ENCODE measurements at places on chromosomes 13 and 19.

GRCh38 chr13:71913717-71914116 is 46.7 kb upstream of the DACH1 start:
- DNase-seq = no peak

- DNase-seq = no peak
Observed at GRCh38 chr13:35838356-35838755, 292.8 kb downstream of the DCLK1 start.

DNA sequence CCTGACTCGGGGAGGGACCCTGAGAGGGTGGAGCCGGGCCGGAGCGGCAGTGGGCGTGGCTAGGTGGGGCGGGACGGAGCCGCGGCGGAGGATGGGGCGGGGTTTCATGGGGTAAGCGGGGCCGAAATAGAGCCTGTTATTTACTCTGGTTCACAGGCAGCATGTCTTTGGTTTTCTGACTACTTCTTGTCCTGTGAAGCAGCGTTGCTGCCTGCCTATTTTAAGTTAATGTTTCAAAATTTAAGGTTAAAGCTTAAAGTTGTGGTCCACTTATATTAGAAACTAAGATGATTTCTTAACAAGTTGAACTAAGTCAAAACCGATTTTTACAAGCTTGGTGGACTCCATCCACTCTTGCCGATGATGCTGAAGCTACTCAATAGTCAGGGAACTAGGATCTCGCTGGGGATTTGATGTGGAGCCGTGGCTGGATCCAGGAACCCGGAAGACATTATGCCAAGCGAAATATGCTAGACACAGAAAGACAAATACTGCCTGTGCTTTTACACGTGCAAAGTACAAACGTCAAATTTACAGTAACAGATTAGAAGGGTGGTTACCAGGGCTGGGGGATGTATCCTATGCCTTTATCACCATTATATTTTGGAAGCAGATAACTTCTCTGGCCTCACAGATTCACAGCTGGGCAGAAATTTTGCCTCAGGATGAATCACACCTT is 433 bp upstream of the ZNF616 start:
- DNase-seq = no peak

GRCh38 chr13:94454334-94454733 is 25.1 kb downstream of the DCT start:
- DNase-seq = no peak

DNA sequence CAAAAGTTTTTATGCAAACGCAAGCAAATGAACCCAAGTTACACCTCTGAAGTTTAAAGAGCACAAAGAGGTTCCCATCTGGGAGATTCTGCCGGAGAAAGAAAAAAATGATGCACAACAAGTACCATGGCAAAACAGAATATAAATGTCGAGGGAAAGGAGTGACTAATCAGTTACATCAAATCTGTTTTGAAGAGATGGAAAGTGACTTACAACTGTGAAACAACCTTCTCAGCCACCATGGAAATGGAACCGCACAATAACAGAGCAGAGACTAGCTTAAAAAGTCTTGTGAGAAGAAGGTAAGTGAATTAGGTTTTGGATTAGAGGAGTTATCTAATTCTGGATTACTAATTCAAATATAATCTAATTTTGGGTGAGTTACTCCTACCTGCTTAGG is 2.4 kb downstream of the HSPH1 start:
- no peak for DNase-seq

DNA sequence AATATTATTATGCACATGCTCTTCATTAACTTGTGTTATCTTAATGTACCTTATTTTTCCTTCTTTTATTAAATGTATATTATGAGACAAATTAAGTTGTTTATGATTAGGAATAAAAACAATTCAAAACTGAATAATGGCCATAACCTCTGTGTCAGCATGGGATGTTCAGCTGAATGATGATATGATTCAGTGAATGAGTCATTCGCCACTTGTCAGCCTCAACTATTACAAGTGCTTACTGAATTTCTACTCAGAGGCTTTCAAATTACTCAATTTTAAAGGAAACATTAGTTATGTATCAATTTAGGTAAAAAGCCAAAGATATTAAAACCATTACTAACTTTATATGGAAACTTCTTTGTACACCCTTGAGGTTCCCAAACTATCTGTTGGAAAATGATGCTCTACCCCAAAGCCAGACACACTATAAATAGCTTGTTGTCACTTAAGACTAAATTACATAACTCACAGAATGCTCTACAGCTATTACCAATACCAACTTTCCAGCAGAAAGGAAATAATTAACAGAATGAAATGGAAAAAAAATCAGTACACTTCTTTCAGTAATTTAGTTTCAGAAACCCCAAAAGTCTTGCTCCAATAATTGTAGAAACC is 14.4 kb downstream of the LIG4 start:
- no peak for DNase-seq

GRCh38 chr19:28319918-28320317 is 893.0 kb downstream of the UQCRFS1 start:
- DNase-seq = no peak

DNA sequence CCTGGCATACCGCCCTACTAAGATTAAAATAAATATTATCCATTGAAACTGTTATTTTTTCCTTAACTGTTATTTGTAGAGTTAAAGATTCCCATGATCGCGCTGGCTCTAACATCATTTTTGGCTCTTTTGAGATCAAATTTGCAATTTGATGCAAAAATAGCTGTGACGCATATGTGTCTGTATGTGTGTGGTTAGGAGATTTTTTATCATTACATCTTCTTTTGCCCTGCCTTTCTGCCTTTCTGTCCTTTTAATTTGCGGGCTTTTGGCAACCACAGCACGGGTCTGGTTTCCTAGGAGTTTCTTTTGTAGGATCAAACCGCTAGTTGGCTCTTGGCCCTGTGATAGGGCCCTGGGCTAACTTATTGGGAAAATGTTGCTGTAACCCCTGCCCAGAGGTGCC is 37.3 kb upstream of the ALOX5AP start:
- DNase-seq = no peak

DNA sequence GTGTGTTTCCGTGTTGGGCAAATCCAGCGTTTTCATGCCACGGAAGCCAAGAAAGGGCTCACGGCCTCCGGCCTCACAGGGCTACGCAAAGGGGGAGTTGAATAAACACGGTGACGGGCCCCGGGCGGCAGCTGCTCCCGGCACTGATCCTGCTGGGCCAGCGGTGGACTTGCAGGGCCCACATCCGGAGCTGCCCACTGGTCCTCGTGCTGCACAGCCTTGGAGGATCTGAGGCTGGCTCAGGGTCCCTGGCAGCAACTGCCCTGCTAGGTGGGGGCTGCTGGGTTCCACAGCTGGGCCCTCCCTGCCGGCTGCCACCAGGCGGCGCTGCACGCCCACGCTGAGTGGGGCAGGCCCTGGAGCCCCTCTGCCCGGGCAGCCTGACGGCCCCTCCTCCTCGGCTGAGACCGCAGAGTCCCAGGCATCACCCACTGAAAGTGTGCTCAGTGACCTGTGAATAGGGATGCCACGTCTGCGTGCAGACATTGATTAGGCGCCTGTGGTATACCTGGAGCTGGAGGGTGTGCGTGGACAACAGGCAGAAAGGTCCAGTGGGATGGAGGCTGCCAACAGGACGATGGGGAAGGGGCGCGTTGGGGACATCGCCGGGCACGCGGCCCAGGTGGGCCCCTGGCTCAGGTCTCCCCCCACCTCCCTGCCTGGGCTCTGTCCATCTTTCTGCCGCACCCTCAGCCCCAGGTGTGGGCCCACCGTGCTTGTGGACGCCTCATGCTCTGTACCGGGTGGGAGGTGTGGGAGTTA is 5.3 kb upstream of the HCN2 start:
- peak; percentile 75 for DNase-seq

GRCh38 chr13:88042489-88042888 is 371.3 kb downstream of the SLITRK5 start:
- DNase-seq = no peak

- DNase-seq = no peak
Observed at GRCh38 chr19:44592451-44592890, 20.9 kb upstream of the IGSF23 start.

- DNase-seq = no peak
Observed at GRCh38 chr19:28426110-28426729, 786.7 kb downstream of the UQCRFS1 start.

GRCh38 chr13:113586661-113587479 is 2.3 kb downstream of the TFDP1 start:
- no peak for DNase-seq

- DNase-seq = peak; percentile 61
Observed at GRCh38 chr19:49590971-49591730, at the start of gene PRR12. Gene PRR12 (plus strand): TSS chr19:49591182. CDS start chr19:49591655, 473 bp downstream.

DNA sequence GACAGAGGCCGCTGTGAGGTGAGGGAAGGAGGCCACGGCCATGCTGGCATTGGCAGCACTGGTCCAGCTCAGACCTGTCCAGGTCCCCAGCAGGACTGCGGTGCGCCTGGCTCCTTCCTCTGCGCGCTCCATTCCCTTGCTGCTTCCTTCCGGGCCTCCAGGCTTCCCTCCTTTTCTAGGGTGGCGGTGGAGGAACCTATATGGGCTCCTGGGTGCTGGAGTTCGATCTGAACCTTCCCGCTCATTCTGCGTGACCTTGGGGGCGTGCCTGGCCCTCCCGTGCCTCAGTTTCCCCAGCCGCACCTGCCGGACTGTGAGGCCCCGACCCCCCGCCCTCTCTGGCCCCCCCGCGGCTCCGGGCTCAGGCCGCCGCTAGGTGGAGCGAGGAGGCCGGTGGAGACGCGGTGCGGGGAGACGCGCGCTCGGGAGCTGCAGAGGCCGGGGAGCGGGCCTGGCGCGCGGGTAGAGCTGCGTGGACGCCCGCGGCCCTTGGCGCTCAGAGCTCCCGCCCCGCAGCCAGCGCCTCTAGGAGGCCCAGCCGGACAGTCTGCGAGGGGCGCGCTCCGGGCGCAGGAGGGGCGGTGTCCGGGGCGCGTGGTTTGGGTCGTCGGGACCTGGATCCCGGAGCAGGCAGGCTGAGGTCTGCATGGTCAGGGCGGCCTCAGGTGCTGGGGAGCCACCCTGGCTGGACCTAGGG is 29.9 kb downstream of the EFNA2 start:
- DNase-seq = peak; percentile 6

DNA sequence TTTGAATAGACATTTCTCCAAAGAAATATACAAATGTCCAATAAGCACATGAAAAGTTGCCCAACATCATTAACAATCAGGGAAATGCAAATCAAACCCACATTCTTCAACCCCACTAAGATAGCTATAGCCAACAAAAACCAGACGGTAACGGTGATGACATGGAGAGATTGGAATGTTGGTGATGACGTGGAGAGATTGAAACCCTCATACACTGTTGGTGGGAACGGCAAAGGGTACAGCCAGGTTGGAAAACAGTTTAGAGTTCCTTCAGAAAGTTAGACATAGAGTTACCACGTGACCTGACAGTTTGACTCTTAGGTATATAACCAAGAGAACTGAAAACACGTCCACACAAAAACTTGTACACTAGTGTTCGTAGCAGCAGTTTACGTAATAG is 48.1 kb downstream of the TNFRSF19 start:
- DNase-seq = no peak

DNA sequence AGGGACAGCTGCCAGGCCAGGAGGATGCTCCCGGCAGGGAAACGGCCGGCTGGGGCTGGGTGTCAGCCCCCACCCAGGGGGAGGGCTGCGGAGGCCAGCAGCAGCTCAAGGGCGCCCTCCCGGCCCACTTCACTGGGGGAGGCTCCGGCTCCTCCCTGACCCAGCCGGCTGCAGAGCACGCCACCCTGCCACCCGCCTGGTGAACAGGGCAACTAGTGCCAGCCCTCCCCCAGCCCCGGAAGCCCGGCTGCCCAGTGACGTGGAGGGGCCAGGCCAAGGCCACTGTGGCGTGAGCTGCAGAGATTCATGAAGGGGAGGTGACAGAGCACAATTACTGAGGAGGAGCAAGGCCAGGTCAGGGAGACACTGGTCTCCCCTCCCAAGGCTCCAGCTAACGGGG is 14.7 kb downstream of the REXO1 start:
- DNase-seq = no peak

- DNase-seq = no peak
Observed at GRCh38 chr13:37492075-37492474, 106.5 kb downstream of the POSTN start.

DNA sequence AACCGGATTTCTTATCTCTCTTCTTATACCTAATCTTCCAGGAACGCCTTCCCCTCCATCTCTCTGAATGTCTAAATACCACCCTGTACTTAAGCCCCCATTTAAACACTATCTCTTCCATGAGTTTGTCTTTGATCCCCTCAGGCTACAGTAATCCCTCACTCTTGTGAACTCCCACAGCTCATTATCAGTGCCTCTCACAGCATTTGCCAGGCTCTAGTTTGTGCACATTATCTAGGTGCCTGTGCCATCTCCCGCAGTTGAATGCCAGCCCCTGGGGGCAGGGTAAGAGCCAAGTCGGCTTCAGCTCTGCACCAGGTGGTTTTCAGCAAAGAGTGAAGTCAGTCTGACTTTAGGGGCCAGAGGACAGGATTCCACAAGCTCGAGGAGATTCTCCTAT is 71.4 kb downstream of the FREM2 start:
- DNase-seq = no peak

DNA sequence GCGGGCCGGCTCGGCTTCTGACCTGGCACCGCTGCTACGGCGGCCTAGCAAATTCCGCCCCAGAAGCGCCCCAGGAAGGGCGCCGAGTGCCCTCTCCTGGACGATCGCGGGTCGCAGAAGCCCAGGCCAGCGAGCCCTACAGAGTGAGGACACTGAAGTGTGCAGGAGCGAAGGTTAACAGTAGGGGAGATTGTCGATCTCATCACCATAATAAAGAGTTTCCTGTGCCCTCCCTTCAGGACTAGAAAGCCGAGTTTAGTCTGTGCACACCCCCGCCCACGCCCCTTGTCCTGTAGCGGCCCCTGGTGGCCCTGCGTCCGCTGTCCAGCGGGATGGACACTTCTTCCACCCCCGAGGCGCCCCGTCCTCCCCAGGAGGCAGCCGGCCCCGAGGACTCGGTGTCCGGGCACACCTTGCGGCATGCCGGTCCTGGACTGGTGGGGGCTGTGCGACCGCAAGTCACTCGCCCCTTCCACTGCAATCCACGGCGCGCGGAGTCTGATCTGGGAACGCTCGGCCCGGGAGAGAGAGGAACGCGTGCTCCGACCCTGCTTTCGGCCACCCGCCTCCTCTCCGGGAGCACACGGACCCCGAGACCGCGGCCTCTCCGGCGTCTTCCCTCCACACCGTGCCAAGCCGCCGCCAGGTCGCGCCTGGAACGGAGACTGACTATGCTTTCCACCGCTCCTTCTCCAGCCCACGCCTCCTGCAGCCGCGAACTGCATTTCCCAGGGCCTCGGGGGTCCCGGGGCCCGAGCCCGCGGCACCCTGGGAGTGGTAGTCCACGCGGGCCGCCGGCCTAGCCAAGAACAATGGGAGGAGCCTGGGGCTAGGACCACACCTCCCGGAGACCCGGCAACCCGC is 770 bp upstream of the KMT2B start:
- peak; percentile 87 for DNase-seq

DNA sequence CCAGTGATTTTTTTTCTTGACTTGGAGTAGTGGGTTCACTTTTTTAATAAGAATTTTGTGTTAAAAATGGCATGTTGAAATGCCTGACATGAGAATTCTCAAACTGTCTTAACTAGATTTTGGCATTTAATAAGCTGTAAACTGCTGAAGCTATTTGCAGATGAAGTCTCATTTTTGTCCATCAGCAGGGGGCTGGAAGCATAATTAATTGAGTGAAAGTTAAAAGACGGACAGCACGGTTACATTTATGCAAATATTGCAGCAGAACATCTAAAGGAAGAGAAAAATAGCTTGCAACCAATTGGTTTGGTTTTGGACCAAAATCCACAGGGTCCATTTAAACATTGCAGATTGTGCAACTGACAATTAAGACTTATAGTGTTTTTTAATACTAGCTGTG is 837.3 kb upstream of the KLHL1 start:
- DNase-seq = no peak

- peak; percentile 91 for DNase-seq
Observed at GRCh38 chr19:39398297-39398864, 7.2 kb downstream of the MED29 start.

- DNase-seq = no peak
Observed at GRCh38 chr13:33119022-33119781, 103.0 kb downstream of the KL start.
